ENCODE measurements at places on chromosomes 3 and 15.

- no peak for DNase-seq
Observed at GRCh38 chr15:25175789-25176615, 221.2 kb downstream of the SNRPN start.

DNA sequence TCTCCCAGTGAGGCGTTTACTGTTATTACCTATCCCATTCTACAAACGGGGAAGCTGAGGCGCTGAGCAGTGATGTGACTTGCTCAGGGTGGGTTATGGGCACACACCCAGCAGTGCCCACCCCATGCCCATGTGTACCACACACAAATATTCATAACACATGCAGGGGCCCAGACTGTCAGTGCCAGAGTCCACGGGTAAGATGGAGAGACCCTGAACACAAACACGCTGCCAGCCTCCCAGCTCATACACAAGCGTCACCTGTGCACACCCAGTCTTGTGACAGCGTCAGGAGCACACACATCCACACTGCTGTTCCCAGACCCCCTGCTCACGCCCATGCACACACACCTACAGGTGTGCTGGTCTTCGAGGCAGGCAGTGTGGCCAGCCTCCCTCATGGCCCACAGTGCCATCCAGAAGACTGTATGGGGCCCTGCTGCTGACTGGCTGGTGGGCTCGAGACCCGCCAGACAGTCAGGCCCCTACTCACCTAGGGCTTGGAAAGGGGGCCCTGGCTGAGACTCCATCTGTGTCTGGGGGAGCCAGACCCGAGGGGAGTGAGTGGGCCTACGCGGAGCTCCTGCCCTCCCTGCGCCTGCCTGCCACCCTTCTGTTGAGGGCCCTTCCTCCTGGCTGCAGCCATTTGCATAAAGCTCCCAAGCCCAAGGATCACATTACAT lies 39.4 kb downstream of the DNAJB8 start:
- DNase-seq: no peak

DNA sequence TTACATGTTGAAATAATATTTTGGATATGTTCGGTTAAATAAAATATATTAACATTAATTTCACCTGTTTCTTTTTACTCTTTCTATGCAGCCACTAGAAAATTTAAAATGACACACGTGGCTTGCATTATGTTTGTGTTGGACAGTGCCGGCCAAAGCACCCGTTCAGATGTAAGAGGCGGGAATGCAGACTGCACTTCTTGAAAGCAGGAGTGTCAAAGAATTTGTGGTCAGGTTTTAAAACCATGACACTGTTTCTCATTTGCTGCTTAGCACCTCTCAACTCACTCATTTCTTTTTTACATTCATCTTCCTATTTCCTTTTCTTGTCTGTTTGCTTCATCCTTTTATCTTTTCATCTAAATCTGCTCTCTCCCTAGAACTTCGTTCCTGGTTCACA lies 35.3 kb upstream of the MINAR1 start:
- no peak for DNase-seq

GRCh38 chr15:29821416-29822099 lies 710 bp downstream of the TJP1 start:
- DNase-seq: peak; percentile 32

DNA sequence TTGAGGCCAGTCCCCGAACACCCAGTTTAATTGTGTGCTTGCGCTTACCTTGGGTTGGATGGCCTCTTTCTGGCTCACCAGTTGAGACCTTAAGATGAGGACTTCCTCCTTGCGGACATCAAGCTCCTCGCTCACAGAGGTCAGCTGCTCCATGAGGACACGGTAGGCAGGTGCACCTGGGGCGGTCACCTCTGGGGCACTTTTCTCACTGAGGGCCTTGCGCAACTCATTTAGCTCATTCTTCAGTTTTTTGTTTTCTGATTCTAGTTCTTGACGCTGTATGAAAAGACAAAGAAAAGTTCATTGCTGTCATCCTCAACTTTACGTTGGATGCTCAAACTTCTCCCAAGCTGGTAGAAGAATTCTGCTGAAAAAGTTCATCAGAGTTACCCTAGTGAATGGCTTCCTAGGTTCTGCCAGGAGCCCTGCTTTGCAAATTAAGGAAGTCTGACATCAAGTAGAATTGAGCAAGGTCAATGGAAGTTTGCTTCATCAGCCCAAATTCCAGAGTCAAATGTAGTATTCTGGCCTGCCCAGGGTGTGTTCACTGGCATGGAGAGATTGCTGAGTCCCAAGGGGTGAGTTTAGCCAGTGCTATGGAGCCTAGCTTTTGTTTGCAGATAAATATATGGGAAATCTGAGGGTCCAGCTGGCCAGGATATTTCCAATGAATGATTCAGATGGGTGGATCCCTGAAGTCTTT lies 55.8 kb upstream of the MYO5C start:
- DNase-seq: no peak

GRCh38 chr15:52010633-52011595 lies 8.1 kb upstream of the MAPK6 start:
- peak; percentile 77 for DNase-seq

GRCh38 chr3:154184582-154184981 lies 63.4 kb downstream of the ARHGEF26 start:
- DNase-seq: no peak

GRCh38 chr15:51386029-51386428 lies 44.6 kb downstream of the GLDN start:
- DNase-seq: no peak

GRCh38 chr15:69920221-69920620 lies 177.5 kb downstream of the TLE3 start:
- DNase-seq: no peak

- no peak for DNase-seq
Observed at GRCh38 chr15:92087211-92087610, 233.7 kb downstream of the SLCO3A1 start.

DNA sequence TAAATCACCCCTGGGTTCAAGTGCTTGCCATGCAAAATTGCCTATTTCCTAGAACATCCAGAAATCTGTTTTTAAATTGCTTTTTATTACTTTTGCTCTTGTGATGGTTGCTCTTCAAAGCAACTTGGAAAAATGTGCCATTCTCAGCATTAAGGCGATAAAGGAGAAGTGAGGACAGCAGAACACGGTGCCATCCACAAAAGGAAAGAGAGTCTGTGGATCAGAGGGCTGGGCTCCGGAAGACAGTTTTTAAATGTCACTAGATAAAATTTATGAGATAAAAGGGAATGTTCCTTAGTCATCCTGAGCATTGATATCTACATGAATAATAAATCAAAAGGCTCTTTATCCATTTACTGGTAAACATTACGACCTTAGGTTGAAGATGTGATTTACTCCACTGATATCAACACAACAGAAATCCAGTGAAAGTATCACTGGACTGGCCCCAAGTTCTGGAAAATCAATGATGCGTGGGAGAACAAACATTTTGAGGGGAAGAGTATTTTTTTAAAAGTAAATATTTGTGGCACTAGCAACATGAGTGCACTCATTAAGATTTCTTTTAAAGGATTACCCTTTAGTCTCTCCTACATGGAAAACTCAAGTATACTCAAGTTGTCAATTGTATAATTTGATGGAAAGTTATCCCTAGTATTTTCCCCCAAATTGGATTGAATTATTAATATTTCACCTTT lies 554.7 kb downstream of the FHIT start:
- no peak for DNase-seq

- DNase-seq: no peak
Observed at GRCh38 chr3:170809007-170809974, 60.7 kb downstream of the RPL22L1 start.

GRCh38 chr3:69749461-69749860 lies 10.2 kb downstream of the MITF start:
- DNase-seq: no peak

GRCh38 chr3:101690972-101691371 lies 4.5 kb upstream of the RPL24 start:
- DNase-seq: no peak

- DNase-seq: no peak
Observed at GRCh38 chr3:39124876-39125840, 17.7 kb downstream of the TTC21A start.

DNA sequence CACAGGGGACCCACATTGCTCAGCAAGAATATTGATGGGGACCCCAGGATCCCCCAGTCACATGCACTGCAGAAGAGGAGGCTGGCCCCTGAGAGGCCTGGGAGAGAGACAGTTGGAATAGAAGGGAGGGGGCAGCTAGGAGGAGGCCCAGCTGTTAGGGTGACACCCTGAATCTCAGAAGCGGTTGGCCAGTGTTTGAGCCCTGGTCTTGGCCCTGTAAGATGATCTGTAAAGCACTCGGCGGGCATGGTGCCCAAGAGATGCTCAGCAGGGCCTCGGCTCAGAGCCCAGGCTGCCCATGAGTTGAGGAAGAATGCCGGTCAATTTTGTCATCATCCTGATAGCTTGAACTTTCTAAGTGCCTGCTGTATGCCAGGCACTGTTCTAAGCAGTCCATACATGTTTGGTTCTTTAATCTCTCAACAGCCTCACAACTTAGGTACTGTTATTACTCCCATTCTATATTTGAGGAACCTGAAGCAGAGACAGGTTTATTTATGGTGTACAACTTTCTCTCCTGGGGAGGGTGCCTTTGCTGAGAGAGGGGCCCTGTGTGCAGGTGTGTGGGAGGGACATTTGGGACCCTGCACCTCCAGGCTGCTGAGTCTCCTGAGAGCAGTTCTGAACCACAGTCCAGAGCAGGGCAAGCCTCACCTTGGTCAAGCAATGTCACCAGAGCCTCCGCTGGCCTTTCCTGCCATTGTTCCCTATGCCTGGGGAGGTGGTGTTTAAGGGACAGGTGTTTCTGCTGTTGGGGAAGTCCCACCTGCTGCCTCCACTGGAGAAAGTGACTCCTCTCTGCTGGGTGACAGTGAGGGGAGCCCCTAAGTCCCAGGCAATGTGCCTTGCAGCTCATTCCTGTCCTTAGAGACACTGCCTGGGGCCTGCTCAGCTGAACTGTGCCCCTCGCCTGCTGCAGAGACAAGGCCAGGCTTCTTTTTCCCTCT lies 26.0 kb downstream of the SLC6A6 start:
- DNase-seq: no peak

GRCh38 chr3:14906355-14906971 lies 40.9 kb upstream of the NR2C2 start:
- no peak for DNase-seq

DNA sequence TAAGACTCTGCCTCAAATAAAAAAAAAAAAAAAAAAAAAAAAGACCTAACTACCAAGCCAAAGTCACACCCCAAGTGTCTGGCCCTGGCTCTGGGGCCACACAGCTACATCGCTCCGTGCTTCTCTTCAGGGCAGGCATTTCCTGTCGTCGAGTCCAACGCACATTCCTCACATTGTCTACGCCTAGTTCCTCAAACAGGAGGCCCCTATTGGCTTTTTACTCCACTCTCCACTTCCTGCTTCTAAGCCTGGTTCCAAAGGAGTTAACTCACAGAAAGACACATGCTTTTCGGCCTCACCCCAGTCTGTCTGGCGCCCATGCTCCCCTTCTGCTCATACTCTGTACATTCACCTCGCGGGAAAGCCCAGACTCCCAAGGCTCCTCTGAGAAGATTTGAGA lies 28.8 kb downstream of the KNG1 start:
- DNase-seq: no peak

DNA sequence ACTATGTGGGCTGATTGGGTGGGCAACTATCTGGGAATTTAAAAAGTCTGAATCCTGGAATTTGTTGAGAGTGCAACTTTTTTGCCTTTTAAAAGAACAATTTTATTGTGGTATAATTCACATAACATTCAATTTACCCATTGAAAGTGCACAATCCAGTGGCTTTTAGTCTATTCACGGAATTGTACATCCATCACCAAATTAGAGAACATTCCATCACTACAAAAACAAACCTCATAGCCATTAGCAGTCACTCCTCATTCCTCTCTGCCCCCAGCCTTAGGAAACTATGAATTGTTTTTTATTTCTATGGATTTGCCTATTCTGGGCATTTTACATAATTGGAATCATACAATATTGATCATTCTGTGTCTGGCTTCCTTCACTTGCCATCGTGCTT lies 101.8 kb upstream of the ALDH1A3 start:
- DNase-seq: no peak

- DNase-seq: no peak
Observed at GRCh38 chr3:130823996-130824395, 69.9 kb upstream of the ATP2C1 start.

- DNase-seq: no peak
Observed at GRCh38 chr3:54307566-54308180, 185.3 kb downstream of the CACNA2D3 start.

DNA sequence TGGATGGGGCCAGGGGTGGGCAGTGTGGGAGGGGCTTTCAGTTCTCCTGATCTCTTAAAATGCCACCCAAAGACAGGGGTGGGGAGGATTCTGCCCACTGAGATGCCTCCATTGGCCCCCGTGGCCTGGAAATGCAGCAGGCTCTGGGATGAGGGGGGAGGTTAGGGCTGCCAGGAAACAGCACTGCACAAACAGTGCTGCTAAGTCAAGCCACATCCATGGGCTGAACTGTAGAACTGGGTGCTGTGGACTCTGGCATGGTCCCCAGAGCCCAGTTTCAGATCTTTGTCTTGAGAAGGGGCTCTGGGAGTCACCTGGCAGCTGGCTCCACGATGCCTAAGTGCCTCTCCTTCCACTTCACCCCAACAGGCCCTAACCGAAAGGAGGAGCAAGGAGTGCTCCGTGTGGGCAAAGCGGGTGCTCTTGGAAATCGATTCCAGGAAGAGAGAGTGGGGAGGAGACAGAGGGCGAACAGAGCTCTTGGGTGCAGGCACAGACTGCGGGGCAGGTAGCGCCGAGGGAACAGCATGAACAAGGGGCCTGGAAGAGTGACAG lies 7.8 kb downstream of the PLA2G4E start:
- no peak for DNase-seq

DNA sequence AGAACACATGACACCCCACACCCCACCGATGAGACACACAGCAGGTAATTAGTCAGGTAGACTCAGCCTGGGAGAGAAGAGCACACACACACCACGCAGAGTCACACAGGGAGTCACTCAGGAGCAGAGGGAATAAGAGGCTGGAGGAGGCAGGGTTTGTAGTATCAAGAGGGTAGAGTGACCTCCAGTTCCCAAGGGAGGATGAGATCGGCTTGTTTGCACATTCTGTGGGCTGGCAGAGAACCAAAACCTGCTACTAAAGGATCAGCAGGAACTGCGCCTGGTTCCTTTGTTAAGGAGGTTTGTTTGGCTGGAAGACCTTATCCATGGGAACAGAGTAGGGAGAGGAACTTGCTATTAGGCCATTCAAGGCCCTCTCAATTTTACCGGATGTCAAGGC lies 281.4 kb upstream of the SLCO3A1 start:
- no peak for DNase-seq

GRCh38 chr3:18393906-18394305 lies 31.2 kb downstream of the SATB1 start:
- DNase-seq: no peak

- DNase-seq: no peak
Observed at GRCh38 chr3:132284781-132285619, 32.2 kb upstream of the ACP3 start.

- DNase-seq: no peak
Observed at GRCh38 chr15:39054128-39054732, 489.6 kb upstream of the RASGRP1 start.

DNA sequence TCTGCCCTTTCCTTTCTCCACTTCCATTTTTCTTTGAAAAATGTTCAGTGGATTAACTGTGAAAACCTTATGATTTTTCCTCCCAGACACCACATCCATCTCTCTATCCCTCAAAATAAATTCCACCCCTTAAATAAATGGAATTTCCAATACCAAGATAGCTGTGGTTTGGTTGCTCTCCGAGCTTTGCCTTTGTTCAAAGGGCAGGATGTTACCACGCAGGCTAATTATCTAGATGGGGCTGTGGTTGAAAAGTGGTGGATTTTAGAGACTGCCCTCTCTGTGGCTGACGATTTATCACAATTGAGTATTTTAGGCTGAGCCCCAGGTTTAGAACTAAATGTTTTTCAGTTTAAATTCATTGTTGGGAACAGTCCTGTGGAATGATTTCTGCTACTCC lies 36.9 kb upstream of the CMSS1 start:
- no peak for DNase-seq

GRCh38 chr3:127689266-127689860 lies 16.6 kb downstream of the ABTB1 start:
- DNase-seq: no peak

Data from stimulated activated CD8-positive, alpha-beta memory T cell treated with anti-CD3 and anti-CD28 coated beads, Interleukin-7, amount 100 ng/mL, for 48 hours (primary cell).